ENCODE measurements at places on chromosomes 1 and 21. TPM values are rescaled to one million over a fixed set of nuclear protein-coding genes. Genes with fewer than 3 reads are reported as not detected.

Gene C8A
- polyA plus RNA-seq = not detected

Gene ASCL5
- polyA plus RNA-seq = not detected

Gene THEM4
- polyA plus RNA-seq = 27.9 TPM

Gene VHLL
- polyA plus RNA-seq = not detected

Gene HES3
- not detected for polyA plus RNA-seq

Gene OR6K6
- not detected for polyA plus RNA-seq

Gene CPTP
- polyA plus RNA-seq = 51.5 TPM

Gene CLEC20A
- not detected for polyA plus RNA-seq

Gene SEMA4A
- 16.4 TPM for polyA plus RNA-seq

- H3K27ac ChIP-seq = peak overlapping the region; percentile 82
- no peaks in the 10 kb centered on the region for H3K27me3 ChIP-seq
- H3K4me3 ChIP-seq = peak overlapping the region; percentile 7
These were observed 4.2 kb downstream of the TINAGL1 start for GRCh38 chr1:31580513-31580870.

- H3K4me1 ChIP-seq = no peaks in the 10 kb centered on the region
- DNase-seq = no peak
- no peaks in the 10 kb centered on the region for H3K36me3 ChIP-seq
- H3K4me3 ChIP-seq = no peak overlapping the region
- no peaks in the 10 kb centered on the region for H3K27me3 ChIP-seq
- H3K27ac ChIP-seq = no peak overlapping the region
These were observed 23.2 kb upstream of the PRDX6 start for GRCh38 chr1:173453982-173454381.

GRCh38 chr1:68178821-68179490 is 53.4 kb downstream of the WLS start:
- no peak overlapping the region for H3K4me3 ChIP-seq
- no peaks in the 10 kb centered on the region for H3K36me3 ChIP-seq
- H3K27ac ChIP-seq = no peak overlapping the region
- peaks cover 14% of the 10 kb centered on the region for H3K4me1 ChIP-seq
- H3K27me3 ChIP-seq = no peaks in the 10 kb centered on the region
- DNase-seq = no peak

- H3K4me3 ChIP-seq = no peak overlapping the region
- no peak for DNase-seq
- no peaks in the 10 kb centered on the region for H3K4me1 ChIP-seq
- peaks cover under 1% of the 10 kb centered on the region for H3K27me3 ChIP-seq
These were observed 5.9 kb downstream of the RIMS3 start for GRCh38 chr1:40659649-40659947.

GRCh38 chr1:52603630-52604029 is 1.5 kb downstream of the GPX7 start:
- H3K36me3 ChIP-seq = no peaks in the 10 kb centered on the region
- H3K4me1 ChIP-seq = peaks cover 10% of the 10 kb centered on the region
- no peak overlapping the region for H3K4me3 ChIP-seq
- H3K27me3 ChIP-seq = no peaks in the 10 kb centered on the region
- H3K27ac ChIP-seq = no peak overlapping the region
- no peak for DNase-seq

DNA sequence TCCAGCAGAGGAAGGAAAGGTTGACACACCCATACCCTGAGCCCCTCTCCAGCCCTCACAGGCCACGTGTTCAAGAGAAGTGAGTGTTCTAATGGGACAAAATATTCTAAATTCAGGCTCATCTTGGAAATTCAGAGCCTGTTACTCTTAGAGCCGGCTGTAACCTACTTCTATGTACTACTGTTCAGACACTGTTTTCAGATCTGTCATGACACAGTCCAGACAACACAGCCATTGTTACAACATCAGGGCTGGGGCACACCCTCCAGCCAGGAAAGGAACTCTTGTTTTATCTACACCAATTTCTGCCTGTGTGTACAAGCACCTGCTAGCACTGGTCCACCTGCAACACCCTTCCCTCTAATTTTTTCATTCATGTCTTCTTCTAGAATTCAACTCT is 145.4 kb upstream of the C8B start:
- no peaks in the 10 kb centered on the region for H3K4me1 ChIP-seq
- no peaks in the 10 kb centered on the region for H3K27me3 ChIP-seq
- H3K36me3 ChIP-seq = no peaks in the 10 kb centered on the region
- H3K27ac ChIP-seq = no peak overlapping the region

DNA sequence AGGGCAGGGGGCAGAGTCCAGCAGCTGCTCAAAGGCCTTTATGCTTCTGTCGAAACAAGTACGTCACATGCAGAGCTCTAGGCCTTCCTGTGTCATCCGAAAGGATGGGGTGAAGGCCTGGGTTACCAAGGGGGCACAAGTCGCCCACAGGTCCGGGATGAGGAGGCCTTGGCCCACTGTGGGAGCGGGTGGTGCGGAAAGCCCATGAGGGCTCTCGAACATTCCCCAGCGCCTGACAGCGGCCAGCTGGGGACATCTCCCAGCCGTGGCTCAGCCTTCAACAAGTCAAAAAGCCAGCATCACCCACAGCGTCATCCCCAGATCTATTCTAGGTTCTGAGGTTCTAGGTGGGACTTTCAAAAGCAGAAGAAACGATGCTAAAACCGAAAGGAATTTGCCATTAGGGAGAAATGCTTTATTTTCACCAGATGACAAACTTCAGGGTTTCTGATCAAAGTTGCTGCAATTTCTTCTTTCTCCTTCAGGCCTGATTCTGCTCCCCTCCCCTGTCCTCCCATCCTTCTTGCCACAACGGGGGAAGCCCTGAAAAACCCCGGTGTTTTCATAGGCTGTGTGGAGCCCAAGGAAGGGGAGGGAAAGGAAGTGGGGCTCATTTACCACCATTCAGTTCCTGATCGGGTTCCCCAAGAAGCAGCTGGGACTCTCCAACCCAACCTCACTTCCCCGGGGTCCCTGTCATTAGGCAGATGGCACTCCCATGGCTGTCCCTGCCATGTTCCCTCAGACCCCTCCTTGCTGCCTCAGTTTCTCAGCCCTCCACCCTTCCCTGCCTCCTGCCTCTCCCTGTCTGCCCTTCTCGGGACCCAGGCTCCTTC is 17.6 kb downstream of the GPR137B start:
- no peaks in the 10 kb centered on the region for H3K36me3 ChIP-seq
- peak overlapping the region; percentile 71 for H3K27ac ChIP-seq
- DNase-seq = peak; percentile 83

DNA sequence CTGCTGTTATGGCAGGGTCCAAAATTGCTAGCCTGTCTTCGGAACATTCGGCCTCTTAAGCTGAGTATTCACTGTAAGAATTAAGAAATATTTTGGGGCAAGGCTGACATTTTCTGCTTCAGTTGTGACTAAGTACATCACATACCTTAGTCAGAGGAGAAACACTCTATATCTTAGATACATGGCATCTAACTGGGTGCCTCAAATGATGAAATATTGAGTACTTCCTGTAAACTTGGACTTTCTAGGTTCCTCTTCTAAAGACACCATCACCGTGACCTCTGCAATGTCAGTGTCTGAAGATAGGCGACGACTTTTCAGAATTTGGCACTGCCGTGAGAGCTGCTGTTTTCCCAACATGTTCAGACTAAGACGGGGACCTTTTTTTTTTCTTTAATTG is 65.6 kb downstream of the PCBP3 start:
- H3K27ac ChIP-seq = no peak overlapping the region
- DNase-seq = no peak
- no peak overlapping the region for H3K4me3 ChIP-seq
- H3K27me3 ChIP-seq = no peaks in the 10 kb centered on the region
- H3K4me1 ChIP-seq = no peaks in the 10 kb centered on the region

DNA sequence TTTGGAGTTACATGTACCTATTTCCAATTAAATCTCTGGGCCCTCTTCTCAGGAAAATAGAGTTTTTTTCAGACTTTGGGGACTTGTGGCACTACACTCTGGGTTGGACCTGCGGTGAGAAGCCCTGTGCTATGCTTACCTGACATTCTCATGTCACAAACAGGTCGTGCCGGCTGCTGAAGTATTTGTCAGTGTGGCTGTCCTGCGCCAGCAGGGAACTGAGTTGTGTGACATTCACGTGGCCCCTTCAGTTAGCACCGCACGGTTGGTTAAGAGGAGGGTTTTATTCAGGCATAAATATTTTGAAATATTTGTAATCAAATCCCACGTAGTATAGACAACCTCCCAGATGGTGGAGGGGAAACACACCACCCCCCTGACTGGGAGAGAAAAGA is 6.3 kb upstream of the COL6A2 start:
- DNase-seq = no peak
- no peaks in the 10 kb centered on the region for H3K36me3 ChIP-seq
- no peak overlapping the region for H3K27ac ChIP-seq
- no peaks in the 10 kb centered on the region for H3K4me1 ChIP-seq
- no peaks in the 10 kb centered on the region for H3K27me3 ChIP-seq
- H3K4me3 ChIP-seq = no peak overlapping the region

DNA sequence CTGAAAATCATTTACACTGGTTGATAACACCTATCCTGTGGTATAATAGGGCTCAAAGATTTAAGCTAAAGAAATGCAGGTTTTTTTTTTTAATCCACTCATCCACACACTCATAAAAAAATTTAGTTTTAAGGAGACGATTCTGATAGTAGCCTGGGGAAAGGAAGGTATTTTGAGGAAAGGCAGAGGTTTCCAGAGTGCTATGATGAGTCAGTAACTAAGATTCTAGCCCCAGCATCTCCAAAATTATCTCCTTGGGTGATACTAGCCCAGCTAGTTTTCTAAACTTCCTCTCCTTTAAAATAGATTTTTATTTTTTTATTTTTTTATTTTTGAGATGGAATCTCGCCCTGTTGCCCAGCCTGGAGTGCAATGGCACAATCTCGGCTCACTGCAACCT is 20.7 kb downstream of the ASAP3 start:
- no peaks in the 10 kb centered on the region for H3K27me3 ChIP-seq
- no peak overlapping the region for H3K27ac ChIP-seq
- no peaks in the 10 kb centered on the region for H3K4me1 ChIP-seq
- H3K36me3 ChIP-seq = no peaks in the 10 kb centered on the region
- no peak overlapping the region for H3K4me3 ChIP-seq
- no peak for DNase-seq

- DNase-seq = no peak
- no peaks in the 10 kb centered on the region for H3K27me3 ChIP-seq
- no peak overlapping the region for H3K4me3 ChIP-seq
- no peaks in the 10 kb centered on the region for H3K36me3 ChIP-seq
- no peaks in the 10 kb centered on the region for H3K4me1 ChIP-seq
- no peak overlapping the region for H3K27ac ChIP-seq
These were observed 189.0 kb upstream of the RGS18 start for GRCh38 chr1:191969290-191969689.

- H3K27ac ChIP-seq = no peak overlapping the region
- no peaks in the 10 kb centered on the region for H3K4me1 ChIP-seq
- DNase-seq = no peak
- no peaks in the 10 kb centered on the region for H3K27me3 ChIP-seq
- H3K36me3 ChIP-seq = no peaks in the 10 kb centered on the region
These were observed 108.8 kb downstream of the PAX7 start for GRCh38 chr1:18739408-18739807.

- peaks cover 13% of the 10 kb centered on the region for H3K27me3 ChIP-seq
- peaks cover 2% of the 10 kb centered on the region for H3K4me1 ChIP-seq
- peak; percentile 65 for DNase-seq
- peak within 1 kb of the TSS; percentile 48 for H3K4me3 ChIP-seq
These were observed at the start of gene RIIAD1 for GRCh38 chr1:151720974-151721787. TSS of gene RIIAD1 (plus strand) at chr1:151721522. CDS start at chr1:151721537, 15 bp downstream.

DNA sequence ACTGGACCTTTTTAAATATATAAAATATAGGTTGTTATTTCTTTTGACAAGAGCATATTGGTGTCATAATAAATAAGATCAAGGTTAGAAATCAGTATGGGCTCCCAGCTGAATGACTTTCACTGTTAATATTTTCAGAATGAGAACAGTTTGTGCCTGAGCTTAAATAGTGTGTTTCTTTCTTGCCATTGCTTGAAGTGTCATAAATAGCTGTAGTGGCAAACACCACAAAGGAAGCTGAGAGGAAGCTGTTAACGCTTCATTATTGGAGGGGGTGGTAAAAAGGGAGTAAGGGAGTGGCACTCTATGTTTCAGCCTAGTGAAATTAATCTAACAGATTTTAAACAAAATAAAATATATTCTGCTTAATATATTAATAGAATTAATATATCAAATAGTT is 1089.8 kb upstream of the NCAM2 start:
- H3K4me3 ChIP-seq = no peak overlapping the region
- H3K4me1 ChIP-seq = no peaks in the 10 kb centered on the region
- H3K27me3 ChIP-seq = no peaks in the 10 kb centered on the region

- no peak overlapping the region for H3K4me3 ChIP-seq
- H3K27me3 ChIP-seq = no peaks in the 10 kb centered on the region
- H3K27ac ChIP-seq = no peak overlapping the region
- DNase-seq = peak; percentile 2
- H3K4me1 ChIP-seq = no peaks in the 10 kb centered on the region
- H3K36me3 ChIP-seq = no peaks in the 10 kb centered on the region
These were observed 113.1 kb upstream of the RGS18 start for GRCh38 chr1:192045131-192045530.

- no peak for DNase-seq
- peaks cover 2% of the 10 kb centered on the region for H3K36me3 ChIP-seq
- no peaks in the 10 kb centered on the region for H3K4me1 ChIP-seq
- H3K27ac ChIP-seq = no peak overlapping the region
- H3K27me3 ChIP-seq = no peaks in the 10 kb centered on the region
These were observed 83.4 kb downstream of the NOTCH2 start for GRCh38 chr1:119986007-119986497.

GRCh38 chr1:25893116-25893515 is 13.1 kb downstream of the STMN1 start:
- H3K27me3 ChIP-seq = no peaks in the 10 kb centered on the region
- DNase-seq = no peak
- no peak overlapping the region for H3K27ac ChIP-seq
- H3K4me3 ChIP-seq = no peak overlapping the region
- H3K4me1 ChIP-seq = peaks cover 6% of the 10 kb centered on the region

DNA sequence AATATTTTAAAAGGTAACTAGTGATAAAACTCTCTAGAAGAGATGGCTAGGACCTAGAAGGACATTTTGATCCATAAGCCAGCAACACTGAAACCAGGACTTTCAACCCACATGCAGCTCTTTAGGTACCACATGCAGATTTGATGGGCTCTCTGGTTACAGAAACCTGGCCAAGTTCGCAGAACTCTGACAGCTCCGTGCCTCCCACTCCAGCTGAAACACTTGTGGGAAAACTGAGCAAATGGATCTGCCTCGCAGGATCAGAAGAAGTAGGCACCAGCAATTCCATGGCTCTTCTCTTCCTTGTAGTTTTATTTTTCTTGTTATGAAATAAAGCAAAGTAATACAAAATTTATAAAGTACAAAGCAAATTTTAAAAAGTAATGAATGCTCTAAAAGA is 58.5 kb downstream of the ST6GALNAC5 start:
- H3K4me3 ChIP-seq = no peak overlapping the region
- no peaks in the 10 kb centered on the region for H3K27me3 ChIP-seq
- no peaks in the 10 kb centered on the region for H3K36me3 ChIP-seq

GRCh38 chr1:44862829-44863401 is 19.9 kb upstream of the PTCH2 start:
- no peaks in the 10 kb centered on the region for H3K27me3 ChIP-seq
- no peak overlapping the region for H3K4me3 ChIP-seq
- no peak overlapping the region for H3K27ac ChIP-seq
- DNase-seq = no peak
- no peaks in the 10 kb centered on the region for H3K4me1 ChIP-seq

Measured in kidney (tissue), 22 donors.